ENCODE measurements at places on chromosomes 16 and 17.

DNA sequence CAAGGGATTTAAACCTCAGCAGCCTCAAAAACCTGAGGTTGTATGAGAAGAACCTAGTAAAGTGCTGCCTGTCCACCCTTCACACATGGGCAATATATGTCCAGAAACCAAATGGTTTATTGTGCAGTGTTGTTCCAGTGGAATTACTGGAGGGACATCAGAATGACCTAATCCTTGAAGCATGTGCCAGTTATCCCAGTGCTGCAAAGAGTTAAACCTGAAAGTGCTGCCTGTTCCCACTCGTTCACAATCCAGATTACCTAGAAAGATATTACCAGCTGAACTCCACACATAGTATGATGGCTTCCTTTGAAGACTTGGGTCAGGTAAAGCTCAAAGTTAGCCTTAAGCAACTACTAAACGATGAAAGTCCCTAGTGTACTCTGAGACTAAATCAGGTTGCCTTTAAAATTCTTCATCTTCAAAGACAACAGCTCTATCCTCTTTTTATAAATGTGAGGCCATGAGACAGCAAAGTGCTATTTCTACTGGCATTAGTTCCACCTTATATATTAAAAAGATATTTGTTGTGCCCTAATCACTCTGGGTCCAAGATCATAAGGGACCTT lies 133.1 kb downstream of the SNX11 start:
- no peak for DNase-seq

DNA sequence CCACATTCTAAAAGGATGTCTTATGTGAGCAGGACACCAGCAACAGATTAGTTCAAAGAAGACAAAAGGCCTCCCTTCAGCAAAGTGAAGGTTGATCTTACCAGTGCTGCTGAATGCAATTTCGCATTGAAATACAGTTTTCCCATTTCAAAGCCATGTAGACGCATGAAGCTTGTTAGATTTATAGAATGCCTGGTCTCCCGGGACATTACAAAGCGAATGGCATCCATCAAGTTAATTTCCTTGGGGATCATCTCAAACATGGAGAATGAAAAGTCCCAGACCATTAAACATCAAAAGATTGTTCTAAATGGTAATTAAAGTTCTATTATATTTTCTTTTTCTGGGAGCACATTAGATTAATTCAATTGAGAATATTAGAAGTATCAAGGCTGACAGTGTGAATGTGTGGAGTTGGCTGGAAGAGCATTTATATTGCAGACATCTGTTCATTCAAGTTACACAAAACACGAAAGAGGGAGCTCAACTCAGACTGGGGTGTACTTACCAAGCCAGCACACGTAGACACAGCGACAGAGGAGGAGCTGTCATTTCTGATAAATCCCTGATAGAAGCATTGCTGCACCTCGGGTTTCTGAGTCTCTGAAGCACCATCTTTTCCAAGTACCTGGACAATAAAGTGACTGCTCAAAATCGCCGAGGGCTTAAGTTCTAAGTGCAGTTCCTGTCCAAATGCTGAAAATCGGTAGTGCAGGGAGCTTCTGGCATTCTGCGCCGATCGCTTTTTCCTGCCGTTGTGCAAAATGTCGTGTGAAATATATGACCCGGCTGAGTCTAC lies 3.8 kb downstream of the ADAMTS18 start:
- no peak for DNase-seq

- DNase-seq = no peak
Observed at GRCh38 chr17:22703204-22703603, 1010.9 kb downstream of the KCNJ18 start.

- no peak for DNase-seq
Observed at GRCh38 chr17:74187761-74188160, 15.7 kb upstream of the RPL38 start.

DNA sequence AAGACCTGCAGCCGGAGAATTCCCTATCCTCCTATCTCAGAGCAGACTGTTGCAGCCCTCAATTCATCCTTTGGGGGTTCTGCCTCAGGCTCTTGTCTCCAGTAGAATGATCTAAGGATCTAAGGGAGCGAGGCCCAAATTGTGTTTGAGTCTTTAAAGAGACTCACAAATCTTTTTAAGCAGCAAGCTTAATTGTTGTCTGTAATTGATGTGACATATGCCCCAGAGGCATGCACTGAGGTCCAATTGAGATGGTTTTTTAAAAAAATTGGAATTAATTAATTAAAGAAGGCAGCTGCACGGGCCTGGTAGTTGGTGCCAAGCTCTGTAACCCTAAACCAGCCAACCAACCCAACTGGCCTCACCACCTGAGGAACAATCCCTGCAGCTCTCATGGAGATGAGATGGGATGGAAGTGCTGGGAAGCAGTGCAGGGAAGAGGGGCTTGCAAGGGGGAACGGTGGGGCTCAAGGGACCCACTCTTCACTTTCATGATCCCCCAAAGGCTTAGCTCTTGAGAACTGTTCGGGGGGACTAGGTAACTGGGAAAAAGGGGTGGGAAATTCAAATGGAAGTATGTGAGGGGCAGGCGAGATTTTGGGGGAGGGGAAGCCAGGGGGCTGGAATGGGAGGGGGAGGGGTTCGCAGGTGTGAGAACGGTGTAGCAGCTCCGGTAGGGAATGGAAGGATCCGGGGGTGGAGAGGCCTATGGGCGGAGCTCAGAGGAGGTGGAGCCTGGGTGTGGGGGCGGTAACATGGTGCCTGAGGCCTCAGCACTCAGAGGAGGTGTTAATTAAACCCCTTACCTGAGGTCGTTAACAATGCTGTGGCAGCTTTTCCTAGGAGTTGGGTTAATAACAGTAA lies 9.2 kb upstream of the ZNF652 start:
- DNase-seq = no peak

DNA sequence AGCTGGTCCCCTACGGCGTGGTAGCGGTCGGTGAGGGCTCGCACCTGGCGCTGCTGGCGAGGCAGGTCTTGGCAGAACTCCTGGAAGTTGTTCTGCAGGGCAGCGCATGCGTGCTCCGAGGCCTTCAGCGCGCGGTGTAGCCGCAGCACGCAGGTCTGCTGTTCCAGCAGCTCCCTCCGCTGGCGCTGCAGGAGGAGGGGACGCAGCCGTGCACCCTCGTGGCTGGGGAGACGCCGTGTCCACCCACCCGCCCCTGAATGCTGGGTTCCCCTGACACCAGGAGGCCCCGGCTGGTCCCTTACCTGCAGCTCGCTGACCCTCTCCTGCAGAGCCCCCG lies 12.2 kb downstream of the EVPL start:
- no peak for DNase-seq

GRCh38 chr17:46120537-46120936 lies 72.7 kb downstream of the KANSL1 start:
- DNase-seq = no peak

DNA sequence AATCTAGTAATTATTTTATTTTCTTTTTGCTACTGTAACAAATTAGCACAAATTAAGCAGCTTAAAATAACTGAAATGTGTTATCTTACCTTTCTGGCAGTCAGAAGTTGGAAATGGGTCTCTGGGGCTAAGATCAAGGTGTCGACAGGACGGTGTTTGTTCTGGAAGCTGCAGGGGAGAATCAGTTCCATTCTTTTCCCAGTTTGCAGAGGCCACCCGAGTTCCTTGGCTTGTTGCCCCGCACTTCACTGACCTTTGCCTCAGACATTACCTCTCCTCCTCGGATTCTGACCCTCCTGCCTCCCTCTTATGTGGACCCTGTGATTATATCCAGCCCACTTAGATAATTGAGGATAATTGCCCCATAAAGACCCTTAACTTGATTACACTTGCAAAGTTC lies 61.0 kb upstream of the MAF start:
- no peak for DNase-seq

Data from stimulated activated CD4-positive, alpha-beta T cell treated with anti-CD3 and anti-CD28 coated beads, TNF-alpha, amount 100 ng/mL, for 24 hours (primary cell).